ENCODE measurements at places on chromosomes 5 and 9.

DNA sequence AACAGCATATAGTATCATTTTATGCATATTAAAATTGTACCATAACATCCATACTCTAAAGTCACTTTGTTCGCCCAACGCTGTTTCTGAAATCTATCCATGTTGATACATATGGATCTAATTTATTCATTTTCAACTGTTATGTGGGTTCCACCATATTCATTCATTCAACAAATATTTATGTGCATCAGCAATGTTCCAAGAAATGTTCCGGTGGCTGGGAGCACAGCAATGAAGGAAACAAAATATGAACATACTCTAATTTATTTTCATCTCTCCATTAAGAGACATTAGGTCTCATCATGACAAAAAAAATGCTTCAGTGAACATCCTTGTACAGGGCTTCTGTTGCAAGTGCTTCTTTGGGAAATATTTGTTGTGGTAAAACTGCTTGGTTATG lies 75.4 kb downstream of the MARCHF3 start:
- no peak overlapping the region for H3K27ac ChIP-seq
- no peaks in the 10 kb centered on the region for H3K4me1 ChIP-seq
- no peak for DNase-seq
- H3K36me3 ChIP-seq, result no peaks in the 10 kb centered on the region

- peaks cover 4% of the 10 kb centered on the region for H3K36me3 ChIP-seq
- DNase-seq, result peak; percentile 76
- H3K27me3 ChIP-seq, result no peaks in the 10 kb centered on the region
- H3K27ac ChIP-seq, result no peak overlapping the region
Observed at GRCh38 chr9:132673355-132673754, 3.1 kb downstream of the GTF3C4 start.

- DNase-seq, result peak; percentile 20
- no peak overlapping the region for H3K4me3 ChIP-seq
- no peaks in the 10 kb centered on the region for H3K4me1 ChIP-seq
- H3K27ac ChIP-seq, result no peak overlapping the region
- no peaks in the 10 kb centered on the region for H3K36me3 ChIP-seq
Observed at GRCh38 chr9:83296123-83296522, 233.2 kb upstream of the RASEF start.

- no peak for DNase-seq
- no peaks in the 10 kb centered on the region for H3K27me3 ChIP-seq
Observed at GRCh38 chr5:145833631-145834200, 1.4 kb downstream of the PRELID2 start.

DNA sequence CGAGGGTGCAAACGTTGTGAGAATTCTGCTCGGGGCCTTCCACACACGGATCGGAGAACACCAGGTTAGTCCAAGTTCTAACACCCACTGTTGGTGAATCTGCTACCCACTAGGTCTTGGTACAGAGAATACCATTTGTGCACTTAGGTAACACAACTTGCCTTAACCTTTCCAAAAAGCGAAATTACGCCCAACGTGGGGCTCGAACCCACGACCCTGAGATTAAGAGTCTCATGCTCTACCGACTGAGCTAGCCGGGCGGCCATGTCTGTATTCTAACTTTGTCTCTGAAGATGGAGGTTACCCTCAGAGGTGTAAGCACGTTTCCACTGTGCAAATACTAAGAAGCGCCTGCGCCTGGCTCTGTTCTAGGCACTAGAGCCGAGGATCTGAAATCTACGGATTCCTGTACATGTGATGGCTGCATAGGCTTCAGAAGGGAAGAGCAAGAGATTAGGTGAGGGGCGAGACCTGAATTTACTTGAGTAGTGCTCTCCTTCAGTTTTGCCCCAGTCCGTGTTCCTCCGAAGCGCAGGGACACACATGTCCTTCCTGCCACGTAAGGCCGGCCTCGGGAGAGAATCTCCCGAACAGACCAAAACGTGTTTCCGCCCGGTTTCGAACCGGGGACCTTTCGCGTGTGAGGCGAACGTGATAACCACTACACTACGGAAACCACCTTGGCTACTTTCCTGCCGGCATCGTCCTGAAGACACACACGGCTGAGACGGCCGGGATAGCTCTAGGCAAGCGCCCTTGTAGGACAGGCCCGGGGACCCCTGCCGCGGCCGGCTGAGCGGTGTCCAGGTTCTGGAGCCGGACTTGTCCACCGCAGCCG lies 1.1 kb upstream of the TRIM41 start:
- H3K27ac ChIP-seq, result peak overlapping the region; percentile 81
- peak overlapping the region; percentile 84 for H3K4me3 ChIP-seq
- H3K27me3 ChIP-seq, result no peaks in the 10 kb centered on the region
- H3K4me1 ChIP-seq, result peaks cover 4% of the 10 kb centered on the region
- DNase-seq, result peak; percentile 99
- H3K36me3 ChIP-seq, result no peaks in the 10 kb centered on the region

- no peak for DNase-seq
- no peak overlapping the region for H3K4me3 ChIP-seq
- no peaks in the 10 kb centered on the region for H3K27me3 ChIP-seq
- H3K4me1 ChIP-seq, result no peaks in the 10 kb centered on the region
- H3K36me3 ChIP-seq, result no peaks in the 10 kb centered on the region
- no peak overlapping the region for H3K27ac ChIP-seq
Observed at GRCh38 chr9:87327575-87328125, 170.0 kb upstream of the DAPK1 start.

- DNase-seq, result no peak
- H3K27me3 ChIP-seq, result no peaks in the 10 kb centered on the region
- no peak overlapping the region for H3K4me3 ChIP-seq
- no peaks in the 10 kb centered on the region for H3K36me3 ChIP-seq
Observed at GRCh38 chr9:22158927-22159346, 149.8 kb upstream of the CDKN2B start.

DNA sequence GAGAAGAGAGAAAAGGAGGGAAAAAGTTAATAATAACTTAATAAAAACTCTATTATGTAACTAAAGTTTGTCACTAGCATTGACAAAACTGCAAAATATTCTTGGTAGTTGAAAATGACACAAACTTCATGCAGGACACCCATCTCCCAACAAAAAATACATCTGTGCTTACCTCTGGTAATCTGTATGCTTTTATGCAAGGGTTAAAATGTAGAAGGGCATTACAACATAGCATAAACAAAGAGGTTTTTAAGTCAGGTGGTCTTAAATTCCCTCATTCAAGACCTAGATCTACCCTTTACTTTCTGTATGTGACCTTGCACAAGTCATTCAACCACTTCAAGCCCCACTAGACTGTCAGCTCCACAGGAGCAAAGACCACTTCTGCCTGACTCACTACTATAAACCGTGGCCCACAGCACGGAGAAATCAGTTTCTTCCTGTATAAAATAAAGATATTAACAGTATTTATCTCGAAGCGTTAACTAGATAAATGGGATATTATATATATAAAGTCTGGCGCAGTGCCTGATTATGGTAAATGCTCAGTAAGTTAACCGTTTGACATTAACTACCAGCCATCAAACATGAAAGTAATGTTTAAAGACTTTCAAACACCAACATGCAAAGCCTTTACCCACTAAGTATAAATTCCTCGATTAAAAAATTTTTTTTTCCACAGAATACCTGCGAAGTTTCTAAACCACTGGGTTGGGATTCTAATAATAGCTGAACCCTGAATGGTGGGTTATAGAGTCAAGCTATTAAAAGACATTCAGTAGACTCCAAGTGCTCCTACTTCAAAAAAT lies 2.0 kb downstream of the FBXL17 start:
- no peak overlapping the region for H3K27ac ChIP-seq
- peak overlapping the region; percentile 73 for H3K4me3 ChIP-seq
- peaks cover 4% of the 10 kb centered on the region for H3K4me1 ChIP-seq
- H3K27me3 ChIP-seq, result no peaks in the 10 kb centered on the region
- DNase-seq, result no peak
